ENCODE measurements at places on chromosomes 12 and 14.

- DNase-seq = no peak
These were observed 1.3 kb downstream of the PPP1R13B start for GRCh38 chr14:103846097-103846496.

- peak; percentile 67 for DNase-seq
These were observed 11.7 kb upstream of the FBXL14 start for GRCh38 chr12:1606021-1606622.

DNA sequence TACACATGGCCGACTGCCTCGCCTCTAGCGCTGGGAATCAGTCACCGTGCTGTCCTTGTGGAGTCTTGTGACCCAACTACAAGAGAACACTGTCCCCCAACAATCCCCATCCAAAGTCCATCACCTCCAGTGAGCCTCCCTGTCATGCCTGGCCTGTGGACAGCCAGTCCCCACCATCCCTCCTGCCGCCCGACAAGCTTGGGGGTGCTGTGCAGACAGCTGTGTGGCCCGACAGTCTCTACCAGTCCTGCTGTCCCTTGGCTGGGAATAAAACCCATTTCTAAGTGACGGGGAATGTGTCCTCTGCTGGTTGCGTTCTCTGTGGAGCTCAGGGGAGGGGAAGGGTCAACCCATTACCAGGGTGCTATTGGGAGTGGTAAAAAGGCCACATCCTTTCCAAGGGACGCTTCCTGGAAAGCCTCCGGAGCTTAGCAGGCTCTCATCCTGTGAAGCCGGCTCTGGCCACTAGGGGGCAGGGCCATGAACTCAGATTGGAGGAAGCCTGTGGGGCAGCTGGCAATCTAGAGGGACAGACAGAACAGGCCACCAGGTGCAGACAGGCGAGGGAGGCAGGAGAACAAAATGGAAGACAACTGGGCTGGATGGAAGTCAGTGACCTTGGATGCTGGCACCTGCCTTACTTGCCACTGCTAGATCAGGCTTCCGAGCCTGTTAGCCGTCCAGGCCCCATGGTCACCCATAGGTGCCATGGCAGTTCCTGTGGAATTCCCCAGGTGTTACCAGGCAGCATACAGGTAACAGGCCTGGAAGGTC is 12.0 kb upstream of the BLTP3B start:
- peak; percentile 62 for DNase-seq

DNA sequence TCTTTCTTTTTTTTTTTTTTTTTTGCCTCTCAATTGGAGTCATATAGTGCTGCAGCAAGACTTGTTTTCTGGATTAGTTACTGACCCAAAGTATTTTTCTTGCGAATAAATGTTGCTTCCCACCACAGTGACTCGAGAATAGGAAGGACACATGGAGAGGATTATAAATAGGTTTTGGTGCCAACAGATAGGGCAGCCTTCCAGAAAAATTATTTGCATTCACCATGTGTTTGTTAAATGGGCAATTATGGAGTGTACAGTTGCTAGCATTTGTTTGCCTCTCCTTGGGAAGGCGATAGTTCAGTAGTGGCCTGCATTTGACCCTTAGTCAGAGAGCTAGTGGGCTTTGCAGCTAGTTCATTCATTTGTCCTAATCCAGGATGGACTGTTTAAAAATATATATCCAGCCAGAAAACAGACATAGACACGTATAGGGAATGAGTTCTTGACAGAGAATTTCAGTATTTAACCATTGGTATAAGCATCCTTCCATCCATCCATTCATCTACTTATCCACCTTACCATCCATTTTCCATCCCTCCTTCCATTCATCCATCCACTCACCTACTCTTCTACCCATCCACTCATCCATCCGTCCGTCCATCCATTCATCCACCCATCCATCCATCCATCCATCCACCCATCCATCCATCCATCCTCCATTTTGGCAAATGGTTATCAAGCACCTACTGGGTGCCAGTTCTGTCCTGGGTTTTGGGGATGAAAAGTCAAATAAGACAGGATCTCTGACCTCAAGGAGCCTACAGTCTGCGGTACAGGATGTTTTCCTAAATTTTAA is 67.5 kb downstream of the CHST11 start:
- DNase-seq = no peak

DNA sequence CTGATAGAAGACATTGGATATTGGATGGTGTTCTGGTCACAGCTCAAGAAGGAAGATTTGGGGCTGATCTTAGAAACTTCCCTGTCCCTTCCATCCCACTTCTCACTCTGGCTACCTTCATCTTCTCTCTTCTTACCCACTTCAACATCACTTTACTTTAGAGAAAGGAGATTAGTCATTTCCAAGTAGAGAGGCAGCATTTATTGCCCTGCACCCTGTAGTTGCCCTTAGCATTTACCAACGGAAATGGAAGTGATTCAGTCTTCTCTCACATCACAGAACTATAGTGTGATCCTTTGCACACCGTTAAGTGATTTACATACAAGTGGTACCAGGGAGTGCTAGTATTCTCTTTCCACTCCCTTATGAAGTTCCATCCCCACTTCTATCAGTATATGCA is 52.4 kb downstream of the PHLDA1 start:
- DNase-seq = peak; percentile 27

GRCh38 chr12:26512213-26512612 is 316.8 kb downstream of the SSPN start:
- no peak for DNase-seq

DNA sequence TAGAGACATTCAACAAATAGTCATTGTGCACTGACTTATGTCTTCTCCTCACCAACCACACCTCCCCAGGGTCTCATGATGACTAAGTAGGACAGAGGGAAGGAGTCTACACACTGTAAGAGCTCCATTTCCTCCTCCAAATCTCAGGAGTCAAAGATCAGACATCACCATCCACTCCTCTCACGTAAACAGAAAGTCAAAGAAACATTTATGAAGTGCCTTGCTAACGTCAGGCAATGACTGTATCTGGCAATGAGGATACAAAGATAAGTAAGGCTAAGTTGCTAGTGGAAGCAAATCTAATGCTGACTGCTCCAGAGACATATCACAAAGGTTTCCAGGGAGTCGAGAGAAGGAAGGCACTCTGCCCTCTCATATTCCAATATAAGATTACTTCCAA is 88.9 kb downstream of the SLC2A13 start:
- no peak for DNase-seq

DNA sequence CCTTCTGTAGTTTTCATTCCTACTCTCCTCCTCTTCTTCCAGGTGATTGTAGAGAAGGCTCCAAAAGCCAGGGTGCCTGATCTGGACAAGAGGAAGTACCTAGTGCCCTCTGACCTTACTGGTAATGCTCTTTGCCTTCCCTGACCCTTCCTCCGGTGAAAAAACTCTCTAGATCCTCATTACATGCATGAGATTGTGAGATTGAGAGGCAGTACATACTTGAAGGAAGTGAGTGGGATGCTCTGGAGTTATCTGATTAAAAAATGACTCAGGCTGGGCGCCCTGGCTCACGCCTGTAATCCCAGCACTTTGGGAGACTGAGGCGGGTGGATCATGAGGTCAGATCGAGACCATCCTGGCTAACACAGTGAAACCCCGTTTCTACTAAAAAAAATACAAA is 5.3 kb downstream of the GABARAPL1 start:
- no peak for DNase-seq
